Naive thymus-derived CD8-positive, alpha-beta T cell (primary cell): ENCODE measurements at places on chromosomes 3 and 15.

GRCh38 chr15:36948982-36949381, 151.4 kb downstream of the MEIS2 start:
- no peak for DNase-seq

DNA sequence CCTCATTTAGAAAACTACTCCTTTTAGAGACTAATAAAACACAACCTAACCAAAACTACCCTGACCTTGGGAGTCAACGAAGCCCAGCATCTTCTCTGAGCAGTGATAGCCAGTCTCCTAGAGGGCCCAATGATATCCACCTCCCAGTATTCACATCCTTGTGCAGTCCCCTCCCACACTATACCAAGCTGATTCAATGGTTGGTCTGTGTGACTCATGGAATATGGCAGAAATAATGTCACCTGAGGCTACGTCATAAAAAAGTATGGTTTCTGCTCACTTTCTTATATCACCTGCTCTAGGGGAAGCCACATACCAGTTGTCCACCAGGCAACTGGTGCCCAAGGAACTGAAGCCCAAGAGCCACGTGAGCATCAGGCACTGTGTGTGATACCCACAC, 21.4 kb upstream of the USF3 start:
- no peak for DNase-seq

GRCh38 chr3:30642849-30643361, 36.5 kb downstream of the TGFBR2 start:
- no peak for DNase-seq

DNA sequence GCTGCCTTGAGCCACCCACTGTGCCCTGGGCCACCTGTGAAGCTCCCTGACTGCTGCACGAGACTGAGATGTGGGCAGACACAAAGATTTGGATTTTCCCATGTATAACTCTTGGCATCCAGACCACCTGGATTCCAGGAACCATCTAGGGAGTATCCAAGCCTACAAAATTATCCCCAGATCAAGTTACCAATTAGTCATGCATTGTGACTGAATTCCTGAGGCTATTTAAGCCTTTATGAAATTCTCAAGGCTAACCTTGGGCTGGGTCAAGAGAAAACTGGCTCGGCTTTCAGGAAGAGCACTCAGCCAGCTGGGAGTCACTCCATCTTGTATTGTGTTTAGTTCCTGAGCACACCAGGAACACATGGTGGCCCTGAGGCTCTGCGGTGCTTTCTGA, 13.3 kb upstream of the ATP13A5 start:
- DNase-seq, result no peak

DNA sequence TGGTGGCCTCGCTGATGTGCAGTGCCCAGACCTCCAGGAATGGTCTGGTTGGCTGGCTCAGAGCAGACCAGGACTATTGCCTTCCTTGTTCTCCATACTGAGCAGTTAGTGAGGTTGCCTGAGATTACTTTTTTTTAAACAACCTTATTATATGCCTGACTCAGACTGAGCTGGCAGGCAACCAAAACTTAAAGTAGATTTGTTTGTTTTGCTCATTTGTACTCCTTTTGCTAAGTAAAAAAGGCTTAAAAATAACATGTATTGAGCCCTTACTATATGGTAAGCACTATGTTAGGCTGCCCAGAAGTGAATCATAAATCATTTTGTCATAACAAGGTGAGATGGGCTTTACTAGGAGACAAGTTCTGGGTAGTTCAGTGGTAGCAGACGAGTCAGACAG, 92.4 kb downstream of the GHSR start:
- DNase-seq, result no peak

GRCh38 chr3:132265028-132265427, 52.2 kb upstream of the ACP3 start:
- no peak for DNase-seq

- DNase-seq, result no peak
These were observed 48.1 kb downstream of the SH3BP5 start for GRCh38 chr3:15284121-15284889.

DNA sequence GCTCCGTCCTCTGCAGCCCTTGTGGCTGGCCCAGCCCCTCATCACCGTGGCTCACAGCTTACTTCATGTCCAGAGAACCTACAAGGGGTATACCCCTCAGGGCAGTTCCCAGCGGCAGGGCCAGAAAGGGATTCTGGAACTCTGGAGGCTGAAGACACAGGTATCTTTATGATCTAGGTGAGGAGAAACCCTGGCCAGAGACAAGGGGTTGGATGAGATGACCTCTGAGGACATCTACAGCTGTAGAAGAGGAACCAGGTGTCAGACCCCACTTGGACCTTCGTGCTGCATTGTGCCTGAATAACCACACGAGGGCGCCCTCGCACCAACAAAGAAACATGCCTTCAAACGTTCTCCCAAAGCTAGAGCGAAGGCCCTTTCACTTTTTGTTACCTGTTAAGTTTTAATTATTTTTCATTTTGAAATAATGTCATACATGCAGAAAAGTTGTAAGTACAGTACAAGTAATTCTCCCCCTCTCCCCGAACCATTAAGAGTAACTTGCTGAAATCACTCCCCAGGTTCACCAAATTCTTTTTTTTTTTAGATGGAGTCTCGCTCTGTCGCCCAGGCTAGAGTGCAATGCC, 118.7 kb upstream of the SMAD3 start:
- DNase-seq, result peak; percentile 78

- DNase-seq, result peak; percentile 40
These were observed 6.5 kb upstream of the ALDH1A3 start for GRCh38 chr15:100873029-100873677.

DNA sequence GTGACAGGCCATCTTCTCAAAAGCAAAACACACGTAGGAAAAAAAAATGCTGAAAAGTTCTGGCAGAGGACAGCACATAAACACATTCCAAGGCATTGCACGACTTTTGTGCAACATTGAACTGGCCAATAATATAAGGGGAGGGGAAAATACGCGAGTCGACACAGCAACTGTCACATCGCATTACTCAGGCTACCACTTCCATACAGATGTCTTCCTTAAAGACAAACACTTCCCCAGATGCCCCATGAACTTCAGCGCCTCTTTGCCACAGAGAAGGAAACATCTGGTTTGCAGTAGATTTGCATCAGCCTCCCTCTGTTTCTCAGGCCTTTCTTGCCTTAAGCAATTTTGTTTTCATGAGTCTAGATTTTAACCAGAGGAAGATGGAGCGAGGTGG, 144.4 kb upstream of the IGF1R start:
- DNase-seq, result no peak
